ENCODE measurements at places on chromosomes 1 and 21. TPM values are rescaled to one million over a fixed set of nuclear protein-coding genes. Genes with fewer than 3 reads are reported as not detected.

The TMEM81 gene
- total RNA-seq: 4.4 TPM

GRCh38 chr1:11940260-11940921 is 5.9 kb downstream of the PLOD1 start:
- no peaks in the 10 kb centered on the region for H3K27me3 ChIP-seq
- H3K27ac ChIP-seq: no peak overlapping the region
- H3K4me1 ChIP-seq: no peaks in the 10 kb centered on the region
- peaks cover 12% of the 10 kb centered on the region for H3K36me3 ChIP-seq

The TRAF3IP3 gene
- total RNA-seq: not detected

DNA sequence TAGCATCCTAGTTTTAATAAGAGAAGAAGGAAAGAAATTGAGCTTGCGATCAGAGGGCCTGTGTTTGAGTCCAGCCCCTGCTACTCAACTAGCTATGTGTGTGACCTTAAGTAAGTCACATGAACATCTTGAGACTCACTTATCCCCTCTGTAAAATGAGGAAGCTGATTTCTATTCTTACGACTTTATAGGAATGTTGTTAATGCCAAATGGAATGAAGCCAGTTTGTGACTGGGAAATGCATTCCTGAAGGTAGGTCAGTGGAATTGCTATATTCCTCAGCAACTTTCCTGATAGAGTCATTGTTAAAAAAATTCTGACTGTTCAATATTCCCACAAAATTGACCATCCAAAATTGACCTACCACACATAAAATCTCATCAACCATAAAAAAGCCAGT is 14.9 kb downstream of the FASLG start:
- no peak for DNase-seq
- no peaks in the 10 kb centered on the region for H3K27me3 ChIP-seq
- H3K27ac ChIP-seq: no peak overlapping the region
- no peak overlapping the region for H3K4me3 ChIP-seq

The RNU1-2 gene
- 1,905 TPM for total RNA-seq

DNA sequence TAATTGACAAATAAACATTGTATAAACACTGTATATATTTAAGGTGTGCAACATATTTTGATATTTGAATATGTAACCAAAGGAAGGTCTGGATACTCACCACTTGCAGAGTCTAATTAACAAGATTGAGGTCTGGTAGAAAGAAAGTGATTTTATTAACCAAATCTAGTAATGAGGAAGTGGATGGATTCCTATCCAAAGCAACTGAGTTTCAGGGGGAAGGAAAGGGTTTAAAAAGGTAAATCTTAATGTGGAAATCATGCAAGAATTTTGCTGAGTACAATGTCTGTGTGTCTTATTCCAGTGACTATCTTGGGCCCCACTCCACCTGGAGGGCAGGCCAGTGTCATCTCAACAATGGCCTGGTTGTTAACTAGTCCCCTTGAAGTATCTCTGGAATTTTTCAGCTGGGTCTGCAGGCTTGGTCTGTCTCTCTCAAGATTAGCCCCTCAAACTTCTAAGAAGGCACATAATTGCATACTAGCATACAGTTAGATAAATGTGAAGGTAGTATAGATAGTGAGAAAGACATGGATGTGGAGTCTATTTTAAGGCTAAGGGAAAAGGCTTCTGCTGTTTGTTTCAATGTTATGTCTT is 262.7 kb upstream of the RGS18 start:
- H3K4me1 ChIP-seq: no peaks in the 10 kb centered on the region
- DNase-seq: no peak
- H3K27me3 ChIP-seq: no peaks in the 10 kb centered on the region
- no peaks in the 10 kb centered on the region for H3K36me3 ChIP-seq

The EDARADD gene
- total RNA-seq: not detected

The SPATA45 gene
- total RNA-seq: 0.80 TPM

The DNASE2B gene
- not detected for total RNA-seq

DNA sequence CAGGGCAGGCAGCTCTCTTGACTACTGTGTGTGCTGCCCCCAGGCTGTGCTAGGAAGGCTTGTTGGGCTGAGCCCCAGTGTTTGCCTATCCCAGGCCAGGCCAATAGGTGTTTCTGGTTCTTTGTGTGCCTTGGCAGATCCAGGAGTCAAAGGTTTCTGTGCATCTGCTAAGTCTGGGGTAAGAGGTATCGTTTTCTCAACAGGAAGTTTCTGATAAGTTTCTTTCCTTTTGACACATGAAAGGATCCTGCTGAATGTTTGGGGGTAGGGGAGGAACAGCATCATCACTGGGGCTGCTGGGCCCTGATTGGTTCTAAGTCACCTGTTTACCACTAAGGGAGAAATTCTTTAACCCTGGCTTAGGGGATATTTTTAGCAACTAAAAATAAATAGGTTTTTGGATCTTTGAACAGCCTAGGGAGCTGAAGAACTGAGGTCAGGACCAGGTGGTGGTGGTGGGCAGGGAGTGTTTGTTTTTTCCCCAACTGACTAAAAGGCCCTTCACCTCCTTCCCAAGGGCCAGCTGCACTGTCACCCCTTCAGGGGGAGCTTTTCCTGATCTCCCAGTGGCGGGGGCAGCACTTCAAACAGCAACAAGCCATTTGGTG is 85.1 kb downstream of the KCNN3 start:
- H3K27me3 ChIP-seq: peaks cover 69% of the 10 kb centered on the region
- DNase-seq: no peak
- no peak overlapping the region for H3K4me3 ChIP-seq
- H3K27ac ChIP-seq: no peak overlapping the region
- no peaks in the 10 kb centered on the region for H3K36me3 ChIP-seq
- no peaks in the 10 kb centered on the region for H3K4me1 ChIP-seq

DNA sequence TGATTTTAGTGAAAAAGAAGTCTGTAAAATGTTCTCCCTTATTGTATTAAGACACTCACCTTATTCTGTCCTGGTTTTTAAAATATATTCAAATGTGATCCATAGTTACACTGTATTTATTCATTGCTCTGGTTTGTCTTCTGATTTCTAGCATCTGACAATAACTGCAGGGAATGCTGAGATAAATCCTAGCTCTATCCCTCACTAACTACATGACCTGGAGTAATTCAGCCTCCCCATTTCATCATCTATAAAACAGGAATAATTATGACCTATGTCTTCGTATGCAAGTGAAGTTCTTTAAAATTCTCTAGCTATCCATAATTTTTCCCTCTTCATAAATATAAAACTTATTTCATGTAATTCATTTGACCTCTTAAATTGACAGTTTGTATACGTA is 104.0 kb upstream of the ESRRG start:
- no peak overlapping the region for H3K27ac ChIP-seq
- DNase-seq: no peak
- no peaks in the 10 kb centered on the region for H3K4me1 ChIP-seq
- H3K27me3 ChIP-seq: no peaks in the 10 kb centered on the region
- H3K36me3 ChIP-seq: no peaks in the 10 kb centered on the region

DNA sequence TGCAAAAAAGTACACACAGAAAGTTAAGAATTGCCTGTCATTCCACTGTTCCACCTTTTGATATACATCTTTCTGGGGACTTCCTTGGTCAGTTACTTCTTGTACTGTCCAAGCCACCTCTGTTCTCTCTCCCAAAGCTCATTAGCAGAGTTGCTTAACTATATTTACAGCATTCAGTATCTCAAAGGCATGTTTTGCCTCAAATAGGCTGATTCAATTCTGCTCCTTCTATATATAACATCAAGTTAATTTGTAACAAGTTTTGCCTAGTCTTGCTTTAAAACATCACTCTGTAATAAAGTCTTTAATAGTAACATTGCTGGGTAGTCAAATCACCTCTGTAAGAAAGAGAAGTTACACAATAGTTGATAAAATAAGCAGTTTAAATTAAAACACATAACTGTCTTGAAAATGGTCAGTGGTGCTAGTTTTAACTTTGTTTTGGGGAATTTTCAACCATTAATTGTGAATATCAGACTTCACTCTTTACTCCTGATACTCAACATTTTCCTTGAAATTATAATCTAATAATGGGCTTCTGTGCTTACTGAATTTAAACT is 35.7 kb downstream of the EDARADD start:
- no peak overlapping the region for H3K4me3 ChIP-seq
- H3K4me1 ChIP-seq: no peaks in the 10 kb centered on the region
- H3K27me3 ChIP-seq: peaks cover 7% of the 10 kb centered on the region
- no peak overlapping the region for H3K27ac ChIP-seq
- no peaks in the 10 kb centered on the region for H3K36me3 ChIP-seq

- no peak for DNase-seq
- H3K4me1 ChIP-seq: peaks cover 24% of the 10 kb centered on the region
- no peaks in the 10 kb centered on the region for H3K36me3 ChIP-seq
- H3K27me3 ChIP-seq: no peaks in the 10 kb centered on the region
- H3K4me3 ChIP-seq: no peak overlapping the region
Measured at GRCh38 chr1:59669752-59670312, 144.9 kb upstream of the HOOK1 start.

The SNAP47 gene
- 39.4 TPM for total RNA-seq

GRCh38 chr1:29597861-29598260 is 361.5 kb downstream of the PTPRU start:
- DNase-seq: no peak
- H3K27ac ChIP-seq: no peak overlapping the region
- H3K36me3 ChIP-seq: peaks cover 5% of the 10 kb centered on the region
- no peaks in the 10 kb centered on the region for H3K4me1 ChIP-seq
- H3K4me3 ChIP-seq: no peak overlapping the region

DNA sequence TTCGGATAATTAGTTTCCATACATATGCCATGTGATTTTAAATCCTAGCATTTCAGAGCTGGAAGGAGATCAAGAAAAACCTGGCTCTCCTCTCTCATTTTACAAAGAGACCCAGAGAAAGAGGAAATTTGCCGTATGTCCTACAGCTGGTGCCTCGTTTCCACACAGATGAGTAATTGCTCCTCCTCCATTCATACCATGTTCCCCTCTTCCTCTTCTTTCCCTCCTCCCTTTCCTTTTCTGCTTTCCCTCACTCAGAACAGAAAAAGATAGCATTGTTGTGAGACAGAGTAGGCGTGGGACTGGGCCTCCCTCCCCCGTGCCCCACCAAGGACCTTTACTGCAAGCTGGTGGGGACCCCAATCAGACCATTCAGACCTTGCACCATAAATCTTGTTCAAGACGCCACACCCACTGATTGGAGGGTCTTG is 13.7 kb upstream of the SLC44A3 start:
- no peak overlapping the region for H3K4me3 ChIP-seq
- no peak for DNase-seq
- peaks cover 53% of the 10 kb centered on the region for H3K4me1 ChIP-seq
- H3K36me3 ChIP-seq: no peaks in the 10 kb centered on the region
- H3K27me3 ChIP-seq: no peaks in the 10 kb centered on the region

GRCh38 chr1:169970114-169970513 is 76.4 kb upstream of the SCYL3 start:
- H3K27me3 ChIP-seq: no peaks in the 10 kb centered on the region
- H3K36me3 ChIP-seq: no peaks in the 10 kb centered on the region
- no peak overlapping the region for H3K4me3 ChIP-seq
- H3K4me1 ChIP-seq: no peaks in the 10 kb centered on the region
- H3K27ac ChIP-seq: no peak overlapping the region

The PLPPR5 gene
- not detected for total RNA-seq

The KCNJ15 gene
- 34.8 TPM for total RNA-seq

DNA sequence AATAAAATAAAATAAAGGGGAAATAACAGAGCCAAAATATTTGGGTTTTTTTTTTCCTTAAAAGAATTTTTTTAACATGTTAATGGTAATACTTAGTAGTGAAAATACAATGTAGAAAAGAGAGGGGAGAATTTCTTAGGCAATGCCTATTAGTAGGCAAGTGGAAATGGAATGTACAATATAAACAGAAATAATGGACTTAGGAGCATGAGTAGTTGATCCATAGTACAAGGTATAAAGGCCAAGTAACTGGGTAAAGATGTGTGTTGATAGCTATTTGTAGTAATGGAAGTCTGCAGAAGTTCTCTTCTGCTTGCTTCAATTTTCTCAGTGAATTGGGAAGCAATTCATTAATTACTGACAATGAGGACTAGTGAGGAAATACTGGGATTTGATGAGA is 34.4 kb downstream of the TESK2 start:
- H3K27ac ChIP-seq: no peak overlapping the region
- no peak for DNase-seq
- no peaks in the 10 kb centered on the region for H3K36me3 ChIP-seq
- H3K4me1 ChIP-seq: no peaks in the 10 kb centered on the region
- no peak overlapping the region for H3K4me3 ChIP-seq
- no peaks in the 10 kb centered on the region for H3K27me3 ChIP-seq

The MYOG gene
- total RNA-seq: not detected

The UTS2 gene
- not detected for total RNA-seq

Data from Calu3 (cell line).